ENCODE measurements at places on chromosomes 1 and 21.

DNA sequence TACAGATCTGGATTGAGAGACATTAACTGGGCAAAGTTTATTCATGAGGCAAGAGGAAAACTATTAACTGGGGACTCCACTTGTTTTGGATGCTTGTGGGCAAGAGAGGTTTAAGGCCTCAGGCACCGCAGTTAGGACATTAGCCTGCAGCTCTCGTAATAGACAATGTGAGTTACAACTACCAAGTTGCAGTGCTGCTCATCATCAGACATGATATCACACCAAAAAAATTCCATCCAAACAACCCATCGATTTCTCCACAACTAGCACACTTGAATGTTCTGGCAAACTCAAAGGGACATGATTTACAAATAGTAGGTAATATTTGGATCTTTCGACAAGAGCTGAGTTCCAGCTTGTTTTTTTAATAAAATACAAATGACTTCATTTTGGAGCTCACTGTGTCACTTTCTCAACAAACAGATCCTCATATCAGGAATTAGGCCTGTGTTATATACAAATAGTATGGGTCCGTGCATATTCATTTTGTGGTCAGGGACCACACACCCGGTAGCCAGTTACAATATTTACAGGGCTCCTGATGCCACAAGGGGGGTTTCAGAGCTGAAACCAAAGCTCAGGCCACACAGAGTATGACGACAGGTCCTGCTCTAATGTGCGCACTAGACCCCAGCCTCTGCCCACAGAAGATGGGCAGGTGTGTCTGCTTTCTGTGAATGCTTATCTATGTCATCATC lies 128.0 kb downstream of the TGFBR3 start:
- no peak for DNase-seq

- DNase-seq, result no peak
These were observed 722.2 kb downstream of the KCNT2 start for GRCh38 chr1:195886000-195886399.

- DNase-seq, result no peak
These were observed 10.3 kb downstream of the PRRX1 start for GRCh38 chr1:170674239-170674638.

DNA sequence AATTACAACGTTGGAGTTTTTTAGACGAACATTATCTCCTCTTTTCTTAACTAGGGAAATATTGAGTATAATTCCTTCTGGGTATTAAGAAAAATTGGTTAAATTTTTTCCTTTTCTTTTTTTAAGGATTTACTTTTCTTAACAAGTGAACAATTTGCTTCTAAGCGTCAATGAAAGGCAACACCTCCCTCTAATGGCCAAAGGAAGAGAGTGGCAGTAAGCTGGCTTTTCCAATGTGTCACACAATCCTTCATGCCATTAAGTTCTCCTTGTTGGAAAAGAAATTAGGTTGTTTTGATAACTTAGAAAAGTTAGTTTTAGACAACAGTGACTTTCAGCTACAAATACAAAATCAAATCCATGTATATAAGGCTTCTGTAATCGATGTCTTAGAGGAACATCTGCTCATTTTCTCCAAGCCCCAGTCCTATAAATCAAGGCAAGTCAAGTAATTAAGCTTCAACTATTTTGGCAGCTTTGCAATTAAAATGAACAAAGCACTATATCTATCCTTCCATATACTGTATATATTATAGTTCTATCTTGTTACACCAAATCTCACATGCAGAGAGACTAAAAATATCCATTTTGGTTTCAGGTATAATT lies 62.8 kb downstream of the EDEM3 start:
- no peak for DNase-seq

GRCh38 chr1:24704411-24705259 lies 40.6 kb upstream of the CLIC4 start:
- DNase-seq, result no peak

GRCh38 chr21:35401476-35401875 lies 352.4 kb upstream of the RUNX1 start:
- no peak for DNase-seq

DNA sequence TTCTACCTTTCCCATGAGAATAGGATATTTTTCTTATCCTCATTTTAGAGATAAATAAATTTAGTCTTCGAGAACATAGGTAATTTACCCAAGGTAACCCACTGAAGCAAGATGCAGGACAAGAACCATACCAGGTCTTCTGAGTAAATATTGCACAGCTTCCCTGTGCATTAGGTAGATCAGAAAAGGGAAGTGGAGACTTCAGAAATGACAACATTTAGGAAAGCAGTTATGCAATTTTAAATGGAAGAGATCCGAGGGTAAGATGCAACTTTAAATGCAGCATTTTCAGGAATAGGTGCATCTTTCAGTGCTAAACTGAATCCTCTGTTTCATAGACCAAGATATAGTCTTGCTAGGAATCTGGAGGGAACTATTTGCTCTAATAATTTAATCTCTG lies 206.4 kb upstream of the SGIP1 start:
- DNase-seq, result no peak

DNA sequence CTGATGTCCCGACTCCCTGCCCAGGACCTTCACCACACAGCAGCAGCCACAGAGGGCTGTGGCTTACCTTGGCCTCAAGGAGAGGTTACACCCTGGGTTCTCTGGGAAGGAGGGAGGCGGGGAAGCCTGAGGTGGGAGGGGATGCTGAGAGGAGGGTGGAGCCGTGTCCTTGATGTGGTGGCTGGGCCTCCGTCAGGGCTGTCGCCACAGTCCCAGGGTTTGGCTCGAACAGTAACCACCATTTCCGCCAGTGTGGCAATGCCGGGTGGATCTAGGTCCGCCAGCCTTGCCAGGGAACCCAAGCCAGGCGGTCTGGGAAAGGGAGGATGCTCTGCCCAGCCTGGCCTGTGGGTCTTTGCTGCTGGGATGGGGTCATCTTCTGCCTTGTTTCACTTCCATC lies 18.4 kb upstream of the CDCA8 start:
- DNase-seq, result no peak

GRCh38 chr1:209107535-209107934 lies 476.0 kb upstream of the CAMK1G start:
- no peak for DNase-seq

DNA sequence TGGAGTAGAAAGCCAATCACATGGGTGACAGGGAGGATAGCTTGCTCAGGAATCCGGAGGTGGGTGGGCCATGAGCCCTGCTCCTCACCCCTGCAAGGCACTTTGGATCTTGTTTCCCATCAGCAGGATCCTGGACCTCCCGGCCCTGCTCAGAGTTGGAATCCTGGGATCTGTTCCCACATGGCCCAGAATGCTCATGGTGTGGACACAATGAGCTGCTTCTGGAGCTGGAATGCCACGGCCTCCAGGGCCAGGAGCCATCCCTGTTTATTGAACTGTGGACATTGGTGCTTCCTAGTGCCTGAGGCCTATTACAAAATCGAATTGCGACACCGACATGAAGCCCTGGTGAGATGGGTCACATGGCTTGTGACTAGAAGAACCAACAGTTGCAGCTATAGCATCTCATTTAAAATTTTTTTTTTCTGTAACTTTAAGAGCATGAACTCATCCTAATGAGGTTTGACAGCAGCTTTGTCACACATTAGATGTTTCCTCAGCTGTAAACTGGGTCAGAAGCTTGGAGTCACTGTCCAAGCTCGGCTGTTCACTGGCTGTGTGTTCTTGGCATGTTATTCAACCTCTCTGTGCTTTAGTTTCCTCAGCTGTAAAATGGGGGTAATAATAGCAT lies 40.4 kb upstream of the GOLT1A start:
- DNase-seq, result no peak

DNA sequence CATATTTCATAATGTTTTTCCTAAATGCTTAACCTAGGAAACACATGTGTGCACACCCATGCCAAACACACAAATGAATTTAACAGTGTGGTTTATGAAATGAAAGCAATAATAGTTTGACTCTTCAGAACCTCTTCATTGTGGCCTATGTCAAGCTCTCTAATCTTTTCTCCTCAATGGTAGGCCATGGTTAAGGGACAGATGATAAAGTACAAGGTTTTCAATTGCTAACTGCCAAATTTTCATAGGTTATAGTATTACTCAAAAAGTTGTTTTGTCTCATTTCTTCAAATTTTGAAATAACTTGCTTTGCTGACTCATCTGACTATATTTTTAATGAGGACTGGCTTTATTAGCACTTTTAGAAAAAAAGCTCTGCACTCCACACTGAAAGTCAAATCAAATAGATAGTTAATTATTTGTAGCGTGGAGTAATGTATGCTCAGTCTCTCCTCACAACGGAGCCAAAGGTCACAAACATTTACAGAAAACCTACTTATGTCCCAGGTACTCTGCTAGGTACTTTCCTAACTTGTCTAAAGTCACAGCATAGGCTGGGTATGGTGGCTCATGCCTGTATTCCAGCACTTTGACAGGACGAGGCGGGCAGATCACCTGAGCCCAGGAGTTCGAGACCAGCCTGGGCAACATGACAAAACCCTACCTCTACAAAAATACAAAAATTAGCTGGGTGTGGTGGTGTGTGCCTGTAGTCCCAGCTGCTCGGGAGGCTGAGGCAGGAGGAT lies 3.0 kb upstream of the ADCY10 start:
- DNase-seq, result no peak

- DNase-seq, result no peak
These were observed 148.2 kb downstream of the FCRL5 start for GRCh38 chr1:157404063-157404501.

- no peak for DNase-seq
These were observed 1.7 kb downstream of the CNTN2 start for GRCh38 chr1:205044741-205045140.

GRCh38 chr1:156421939-156422601 lies 53.1 kb downstream of the RHBG start:
- DNase-seq, result no peak

- no peak for DNase-seq
These were observed 58.6 kb upstream of the C8B start for GRCh38 chr1:57024428-57024827.

DNA sequence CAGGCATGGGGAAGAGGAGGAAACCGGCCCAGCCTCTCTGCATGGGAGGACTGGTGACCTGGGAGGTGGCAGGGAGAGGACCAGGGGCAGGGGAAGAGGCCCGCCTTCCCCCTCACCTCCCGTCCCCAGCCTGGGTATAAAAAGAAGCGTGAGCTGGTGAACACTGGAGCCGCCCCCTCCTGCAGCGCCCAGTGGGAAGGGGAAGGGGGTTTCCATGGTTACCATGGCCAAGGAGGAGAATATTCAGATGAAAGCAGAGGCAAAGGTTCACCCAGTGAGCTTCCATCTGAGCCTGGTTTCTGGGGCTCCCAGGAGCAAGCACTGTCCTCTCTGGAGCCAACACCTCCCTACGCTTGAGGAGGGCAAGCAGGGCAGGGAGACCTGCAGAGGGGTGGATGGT lies 54.9 kb downstream of the ACOT7 start:
- no peak for DNase-seq

DNA sequence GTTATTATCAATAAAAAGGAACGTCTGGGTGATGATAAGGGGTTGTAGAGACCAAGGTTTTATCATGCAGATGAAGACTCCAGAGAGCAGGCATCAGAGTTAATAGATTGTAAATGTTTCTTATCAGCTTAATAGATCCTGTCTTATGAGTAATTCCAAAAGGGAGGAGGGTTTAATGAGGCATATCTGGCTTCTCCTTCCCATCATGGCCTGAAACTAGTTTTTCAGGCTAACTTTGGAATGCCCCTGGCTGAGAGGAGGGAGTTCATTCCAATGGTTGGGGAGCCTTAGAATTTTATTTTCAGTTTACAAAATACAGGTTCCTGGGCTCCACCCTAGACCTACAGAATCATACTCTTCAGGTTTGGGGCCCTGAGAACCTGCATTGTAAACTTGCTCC lies 13.5 kb downstream of the PLA2G2D start:
- DNase-seq, result no peak

DNA sequence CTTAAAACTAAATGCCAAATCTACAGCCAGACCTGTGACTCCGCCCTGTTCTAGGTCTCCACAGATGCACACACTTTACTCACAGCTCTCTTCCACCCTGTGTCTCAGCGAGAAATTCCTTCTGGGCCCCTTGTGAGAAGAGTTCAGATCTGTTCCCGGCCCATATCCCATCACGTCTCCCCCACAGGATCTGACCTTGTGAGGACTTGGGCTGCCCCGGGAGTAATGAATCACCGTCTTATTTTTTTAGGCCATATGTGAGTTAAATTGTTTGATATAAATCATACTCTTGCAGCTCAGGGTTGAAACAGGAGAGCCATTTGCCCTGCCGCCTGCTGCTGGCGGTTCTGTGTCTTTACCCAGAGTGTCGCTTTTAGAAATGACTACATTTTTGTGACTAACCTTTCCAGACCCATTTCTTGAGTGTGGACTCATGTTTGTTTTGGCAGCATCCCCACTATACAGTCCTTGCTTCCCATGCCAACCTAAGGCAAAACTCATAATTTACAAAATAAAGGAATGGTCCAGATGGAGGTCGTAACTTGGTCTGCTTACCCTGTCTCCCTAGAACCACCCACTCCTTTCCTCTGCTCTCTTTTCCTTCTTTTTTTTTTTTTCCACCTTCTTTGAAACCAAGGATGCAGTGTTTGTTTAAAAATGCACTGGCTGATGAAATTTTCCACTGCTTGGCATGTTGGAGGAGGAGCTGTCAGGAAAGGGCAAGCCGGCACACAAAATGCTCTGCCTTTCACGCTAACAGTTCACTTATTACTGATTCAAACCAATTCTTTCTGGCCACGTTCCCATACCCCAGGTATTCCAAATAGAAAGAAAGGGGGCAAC lies 98.0 kb upstream of the C1orf105 start:
- DNase-seq, result peak; percentile 22

DNA sequence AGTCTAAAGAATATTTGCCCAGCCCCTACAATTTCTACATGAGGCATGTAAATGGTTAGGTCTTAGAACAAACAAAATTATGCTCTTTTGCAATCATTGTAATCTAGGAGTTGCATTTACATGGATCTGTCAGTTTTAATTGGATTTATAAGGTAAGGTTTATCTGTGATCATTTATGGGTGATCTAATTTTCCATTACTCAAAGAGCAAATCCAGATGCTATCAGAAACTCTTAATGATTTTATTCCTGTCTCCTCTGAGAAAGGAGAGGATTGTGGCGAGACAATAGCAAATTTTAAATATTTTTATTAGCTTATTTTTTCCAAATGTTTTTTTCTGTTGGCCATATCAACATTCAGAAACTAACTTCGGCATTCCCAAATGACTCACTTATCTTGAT lies 14.2 kb upstream of the NEGR1 start:
- DNase-seq, result no peak

DNA sequence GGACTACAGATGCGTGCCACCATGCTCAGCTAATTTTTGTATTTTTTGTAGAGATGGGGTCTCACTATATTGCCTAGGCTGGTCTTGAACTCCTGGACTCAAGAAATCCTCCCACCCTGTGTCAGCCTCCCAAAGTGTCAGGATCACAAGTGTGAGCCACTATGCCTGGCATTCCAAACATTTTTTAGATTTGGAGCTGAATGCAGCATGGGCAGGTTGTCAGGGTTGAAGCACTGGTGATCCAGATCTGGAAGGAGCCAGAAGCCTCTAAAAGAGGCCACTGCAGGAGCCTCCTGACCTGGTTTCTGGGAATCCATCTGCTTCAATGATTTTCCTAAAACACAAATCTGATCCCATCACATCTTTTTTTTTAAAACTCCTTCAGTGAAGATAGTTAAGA lies 1.8 kb upstream of the CTPS1 start:
- DNase-seq, result no peak

Data from H54 (cell line).